ENCODE measurements at places on chromosomes 6 and 20.

- no peak for ATAC-seq
Observed at GRCh38 chr6:119241111-119241465, 108.5 kb downstream of the MAN1A1 start.

- ATAC-seq: no peak
Observed at GRCh38 chr6:38152620-38153019, 333.1 kb downstream of the ZFAND3 start.

DNA sequence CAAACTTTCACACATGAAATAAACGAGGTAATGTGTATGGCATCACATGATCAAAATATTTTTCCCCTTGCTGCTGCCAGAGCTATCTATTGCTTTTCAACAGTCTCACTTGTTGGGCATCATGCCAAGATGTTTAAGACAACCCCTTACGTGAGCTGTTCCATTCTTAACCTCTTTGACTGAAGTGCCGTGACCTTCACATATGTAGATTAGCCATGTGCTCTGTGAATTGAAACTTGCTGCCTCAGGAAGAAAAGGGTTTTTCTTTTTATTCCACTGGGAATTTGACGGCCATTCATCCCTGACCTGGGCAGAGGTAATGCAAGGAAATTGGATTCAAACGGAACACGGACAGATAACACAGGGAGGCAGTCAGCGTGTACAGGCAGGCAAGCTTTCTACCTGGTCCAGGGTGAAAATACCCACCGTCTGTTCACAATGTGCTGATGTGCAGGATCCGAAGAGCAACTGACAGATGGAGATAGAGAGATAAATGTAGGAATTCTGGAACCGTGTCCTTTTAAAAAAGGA lies 14.2 kb downstream of the ARID1B start:
- peak; percentile 74 for ATAC-seq

DNA sequence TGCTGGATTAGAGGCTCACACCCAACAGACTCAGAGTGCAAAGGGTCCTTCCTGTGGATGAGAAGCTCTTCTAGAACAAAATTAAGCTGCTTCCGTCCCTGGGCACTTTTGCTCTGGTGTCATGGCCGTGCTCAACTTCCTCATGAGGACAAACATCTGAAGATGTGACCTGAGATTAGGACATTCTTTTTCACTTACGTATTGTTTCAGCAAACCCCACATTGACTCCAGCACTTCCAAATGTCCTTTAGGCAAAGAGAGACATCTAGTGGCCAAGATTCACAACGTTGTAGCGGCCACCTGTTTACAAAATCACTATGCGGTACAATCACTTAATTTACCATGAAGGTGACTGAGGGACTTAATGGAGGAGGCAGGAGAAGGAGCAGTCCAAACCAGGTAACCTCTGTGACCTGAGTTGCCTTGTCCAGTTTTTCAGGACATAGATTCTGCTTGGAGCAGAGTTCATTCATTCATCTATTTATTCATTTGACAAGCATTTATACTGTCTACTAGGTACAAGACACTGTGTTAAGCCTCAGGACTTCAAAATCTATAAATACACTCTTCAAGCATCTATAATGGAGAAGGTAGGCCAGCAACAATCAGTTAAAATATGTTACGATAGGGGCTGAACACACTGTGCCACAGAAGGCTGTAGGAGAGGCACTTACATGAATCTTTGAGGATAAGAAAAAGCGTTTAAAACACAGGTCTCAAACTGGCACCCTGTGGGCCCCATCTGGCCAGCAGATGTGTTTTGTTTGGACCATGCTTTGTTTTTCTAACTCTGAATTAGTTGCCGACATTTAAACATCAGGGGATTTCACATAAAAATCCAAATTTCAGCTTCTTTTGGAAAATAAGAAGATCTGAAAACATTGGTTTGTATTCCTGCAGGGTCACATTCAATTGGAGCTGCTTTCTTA lies 5.6 kb upstream of the ADGRF1 start:
- peak; percentile 54 for ATAC-seq

DNA sequence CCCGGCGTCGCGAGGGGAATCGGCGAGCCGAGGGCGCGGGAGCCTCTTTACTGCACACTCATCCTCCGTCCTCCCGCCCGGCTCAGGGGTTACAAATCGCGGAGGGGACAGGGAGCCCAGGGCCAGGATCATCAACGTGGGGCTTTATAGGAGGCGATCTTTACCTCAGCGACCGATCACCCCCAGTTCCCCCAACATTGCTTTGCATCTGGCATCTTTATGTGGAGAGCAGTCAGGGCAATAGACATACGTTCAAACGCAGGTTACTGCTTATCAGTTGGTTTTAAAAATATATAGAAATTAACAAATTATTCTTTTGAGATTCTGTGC lies 634 bp downstream of the HSF2 start:
- peak; percentile 5 for ATAC-seq

DNA sequence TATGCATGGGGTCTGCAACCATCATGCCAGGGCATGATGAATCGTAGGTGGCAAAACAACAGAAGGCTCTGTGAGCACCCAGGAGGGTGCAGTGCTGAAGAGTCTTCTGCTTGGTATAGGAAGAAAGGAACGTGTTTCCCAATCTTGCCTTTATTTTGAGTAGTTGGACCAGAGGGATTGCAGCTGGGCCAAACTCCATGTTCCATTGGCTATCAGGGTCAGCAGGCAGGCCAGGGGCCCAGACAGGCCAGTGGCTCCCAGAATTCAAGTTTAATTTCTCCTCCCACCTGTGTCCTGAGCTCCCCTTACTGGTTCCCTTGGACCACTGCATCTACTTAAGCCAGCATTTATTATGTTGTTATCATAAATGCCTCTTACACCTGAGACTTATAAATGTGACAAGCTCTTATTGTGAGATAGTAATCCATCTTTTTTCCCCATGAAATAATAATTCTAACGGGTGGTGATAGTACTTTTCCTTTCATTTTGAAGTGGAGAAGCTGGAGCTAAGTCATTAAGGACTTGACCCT lies 918 bp upstream of the TRIM38 start:
- no peak for ATAC-seq

GRCh38 chr20:44324343-44324742 lies 12.5 kb upstream of the R3HDML start:
- ATAC-seq: no peak

- no peak for ATAC-seq
Observed at GRCh38 chr6:90892271-90892670, 305.4 kb upstream of the MAP3K7 start.

DNA sequence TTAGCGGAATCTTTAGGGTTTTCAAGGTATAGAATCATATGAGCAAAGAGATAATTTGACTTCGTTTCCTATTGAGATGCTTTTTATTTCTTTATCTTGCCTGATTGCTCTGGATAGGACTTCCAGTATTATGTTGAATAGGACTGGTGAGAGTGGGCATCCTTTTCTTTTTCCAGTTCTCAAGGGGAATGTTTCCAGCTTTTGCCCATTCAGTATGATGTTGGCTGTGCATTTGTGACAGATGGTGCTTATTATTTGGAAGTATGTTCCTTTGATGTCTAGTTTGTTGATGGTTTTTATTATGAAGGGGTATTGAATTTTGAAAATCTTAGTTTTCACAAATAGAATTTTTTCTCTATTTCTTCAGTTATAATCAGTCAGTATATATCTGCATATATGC lies 656.6 kb upstream of the MAP3K7 start:
- ATAC-seq: no peak

DNA sequence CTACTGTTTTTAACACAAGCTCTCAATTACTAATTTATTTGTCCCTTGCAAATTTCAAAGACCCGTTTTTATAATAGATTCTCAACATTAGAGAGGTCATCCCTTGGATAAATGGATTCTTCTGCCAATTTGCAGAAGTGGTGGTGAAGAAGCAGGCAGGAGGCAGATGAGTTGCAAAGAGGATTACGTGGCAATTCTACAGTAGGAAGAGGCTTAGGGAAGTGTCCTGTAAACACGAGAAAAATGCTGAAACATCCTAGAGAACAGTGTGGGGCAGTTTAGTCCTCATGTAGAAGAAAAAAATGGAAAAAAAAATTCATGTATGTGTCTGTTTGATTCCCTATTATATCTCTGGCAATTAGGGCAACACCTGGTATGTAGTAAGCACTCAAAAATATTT lies 87.6 kb downstream of the BMP2 start:
- no peak for ATAC-seq

- ATAC-seq: no peak
Observed at GRCh38 chr6:20426177-20427082, 24.8 kb downstream of the E2F3 start.

DNA sequence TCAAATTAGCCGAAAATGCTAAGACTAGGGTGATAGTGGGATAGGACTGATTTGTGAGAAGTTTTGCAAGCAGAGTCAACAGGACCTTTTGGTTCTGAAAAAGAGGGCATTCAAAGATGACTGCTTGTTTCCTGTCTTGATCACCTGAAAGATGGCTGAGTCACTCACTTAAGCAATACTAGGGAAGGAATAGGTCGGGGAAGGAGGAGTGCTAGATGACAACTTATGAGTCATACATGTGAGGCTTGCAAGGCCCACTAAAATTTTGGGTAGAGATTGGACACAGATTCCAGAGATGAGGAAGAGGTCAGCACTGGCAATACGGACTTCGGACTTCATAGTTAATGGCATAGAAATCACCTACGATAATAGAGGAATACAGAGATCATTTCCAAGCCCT lies 89.2 kb downstream of the FAM83B start:
- ATAC-seq: no peak

DNA sequence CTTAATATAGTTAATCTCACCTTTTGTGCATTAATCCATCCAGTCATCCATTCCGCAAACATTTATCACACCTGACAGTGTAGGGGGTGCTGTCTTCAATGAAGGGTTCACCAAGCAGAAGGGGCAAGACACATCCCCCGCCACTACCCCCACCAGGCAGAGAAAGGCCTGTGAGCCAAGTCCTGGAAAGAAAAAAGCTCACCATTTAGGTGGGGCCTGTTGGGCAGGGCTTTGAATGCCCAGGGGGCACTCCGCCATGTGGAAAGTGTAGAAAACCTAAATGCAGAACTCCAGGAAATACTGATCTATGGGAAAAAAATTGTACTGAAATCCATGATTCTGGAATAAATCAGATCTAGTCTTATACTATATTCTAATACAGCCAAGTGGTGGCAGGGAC lies 4.8 kb upstream of the STX16 start:
- ATAC-seq: no peak

- no peak for ATAC-seq
Observed at GRCh38 chr6:107532706-107533105, 42.8 kb downstream of the SOBP start.

DNA sequence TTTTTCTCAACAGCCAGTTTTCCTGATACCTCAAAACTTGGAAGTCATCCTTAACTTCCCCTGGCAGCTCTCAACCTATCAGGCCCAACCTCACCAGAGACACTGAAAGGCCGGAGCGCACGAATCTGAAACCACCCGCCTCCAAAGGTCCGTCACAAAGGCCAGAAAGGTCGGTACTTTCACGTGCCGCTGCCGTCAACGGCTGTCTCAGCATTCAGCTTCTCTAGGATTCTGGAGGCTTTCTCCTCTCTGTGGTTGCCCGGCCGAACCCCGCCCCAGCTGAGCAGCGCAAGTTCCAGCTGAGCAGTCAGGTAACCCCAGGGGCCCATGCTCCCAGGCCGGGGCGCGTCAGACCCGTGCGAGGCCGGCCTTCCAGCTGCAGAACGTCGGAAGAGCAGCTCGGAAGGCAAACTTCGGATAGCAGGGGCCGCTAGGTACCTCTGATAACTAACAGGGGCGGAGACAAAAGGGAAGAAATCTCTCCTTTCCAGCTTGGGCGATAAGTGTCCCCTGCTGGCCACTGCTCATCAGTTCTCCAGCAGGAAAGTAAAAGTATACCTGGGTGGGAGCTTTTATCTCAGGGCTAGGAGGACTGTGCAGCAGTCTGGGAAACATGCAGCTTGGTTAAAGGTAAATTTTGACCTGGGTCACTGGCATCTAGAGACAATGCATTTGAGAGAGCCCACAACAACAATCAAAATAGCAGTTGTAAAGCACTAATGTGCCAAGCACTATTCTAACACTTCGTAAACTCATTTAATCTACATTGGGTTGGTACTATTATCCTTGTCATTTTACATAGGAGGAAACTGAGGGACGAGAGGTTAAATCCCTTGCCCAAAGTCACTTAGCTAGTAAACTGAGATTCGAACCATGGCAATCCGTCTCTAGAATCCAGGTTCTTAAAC lies 16.1 kb downstream of the ZSCAN12 start:
- ATAC-seq: no peak

GRCh38 chr6:164078532-164079274 lies 664.2 kb downstream of the QKI start:
- ATAC-seq: no peak

GRCh38 chr20:10511170-10511508 lies 76.0 kb downstream of the SLX4IP start:
- peak; percentile 8 for ATAC-seq

DNA sequence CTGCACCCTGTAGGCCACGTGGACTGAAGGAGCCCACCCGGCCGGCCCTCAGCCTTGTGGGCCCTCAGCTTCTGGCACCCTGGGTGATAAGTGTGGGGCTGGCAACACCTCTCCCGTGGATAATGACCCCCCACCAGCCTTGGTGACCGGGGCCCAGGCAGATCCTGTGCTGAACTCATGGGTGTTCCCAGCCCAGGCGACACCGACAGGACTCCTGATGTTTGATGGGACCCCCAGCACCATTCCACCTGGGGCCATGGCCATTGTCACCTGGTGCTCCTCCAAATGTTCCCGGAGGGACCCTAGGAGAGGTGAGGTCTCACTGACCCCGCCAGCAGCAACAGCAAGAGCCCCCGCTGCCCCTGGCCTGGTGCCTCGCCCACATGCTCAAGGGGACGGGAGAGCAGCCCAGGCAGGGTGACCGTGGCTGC lies 19.4 kb upstream of the FRMD1 start:
- no peak for ATAC-seq

DNA sequence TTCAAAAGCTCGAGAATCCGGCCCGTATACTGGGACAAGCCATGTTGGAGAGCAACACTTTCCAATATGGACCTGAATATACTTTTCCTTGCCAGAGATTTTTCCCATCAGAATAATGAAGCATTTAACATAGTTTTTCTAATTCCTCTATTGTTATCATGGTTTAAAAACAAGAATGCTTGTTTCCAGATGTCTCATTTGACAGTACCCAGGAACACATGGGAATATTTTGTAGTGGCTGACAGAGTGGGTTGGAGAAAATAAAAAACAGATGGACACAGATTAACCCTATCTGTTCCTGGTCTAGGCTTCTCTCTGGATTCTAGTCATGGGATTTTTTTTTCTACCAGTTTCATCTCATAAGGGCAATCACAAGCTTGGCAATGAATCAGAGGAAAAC lies 164.8 kb upstream of the CEP162 start:
- ATAC-seq: no peak

- peak; percentile 87 for ATAC-seq
Observed at GRCh38 chr20:58014628-58015315, 213.7 kb downstream of the ANKRD60 start.

GRCh38 chr6:23728707-23729106 lies 397.3 kb upstream of the NRSN1 start:
- no peak for ATAC-seq
